ENCODE measurements at places on chromosomes 2 and 18.

DNA sequence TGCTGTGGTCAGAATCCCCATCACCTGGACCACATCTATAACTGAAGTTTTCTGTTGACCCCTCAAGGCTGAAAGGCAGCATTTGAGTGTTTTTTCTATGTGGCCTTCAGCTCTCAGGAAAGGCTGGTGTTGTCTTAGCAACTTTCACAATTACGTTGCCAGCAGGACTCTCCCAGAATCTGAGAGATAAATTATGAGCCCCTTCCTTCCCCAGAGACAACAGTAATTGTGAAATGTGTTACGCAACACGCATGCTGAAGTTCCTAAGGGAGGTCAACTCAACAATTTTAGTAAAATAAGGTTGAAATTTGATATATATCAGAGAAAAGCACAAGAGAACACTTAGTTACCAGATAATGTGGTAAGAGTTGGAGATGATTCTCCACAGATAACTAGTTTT is 216.5 kb upstream of the SLC8A1 start:
- no peak for DNase-seq

DNA sequence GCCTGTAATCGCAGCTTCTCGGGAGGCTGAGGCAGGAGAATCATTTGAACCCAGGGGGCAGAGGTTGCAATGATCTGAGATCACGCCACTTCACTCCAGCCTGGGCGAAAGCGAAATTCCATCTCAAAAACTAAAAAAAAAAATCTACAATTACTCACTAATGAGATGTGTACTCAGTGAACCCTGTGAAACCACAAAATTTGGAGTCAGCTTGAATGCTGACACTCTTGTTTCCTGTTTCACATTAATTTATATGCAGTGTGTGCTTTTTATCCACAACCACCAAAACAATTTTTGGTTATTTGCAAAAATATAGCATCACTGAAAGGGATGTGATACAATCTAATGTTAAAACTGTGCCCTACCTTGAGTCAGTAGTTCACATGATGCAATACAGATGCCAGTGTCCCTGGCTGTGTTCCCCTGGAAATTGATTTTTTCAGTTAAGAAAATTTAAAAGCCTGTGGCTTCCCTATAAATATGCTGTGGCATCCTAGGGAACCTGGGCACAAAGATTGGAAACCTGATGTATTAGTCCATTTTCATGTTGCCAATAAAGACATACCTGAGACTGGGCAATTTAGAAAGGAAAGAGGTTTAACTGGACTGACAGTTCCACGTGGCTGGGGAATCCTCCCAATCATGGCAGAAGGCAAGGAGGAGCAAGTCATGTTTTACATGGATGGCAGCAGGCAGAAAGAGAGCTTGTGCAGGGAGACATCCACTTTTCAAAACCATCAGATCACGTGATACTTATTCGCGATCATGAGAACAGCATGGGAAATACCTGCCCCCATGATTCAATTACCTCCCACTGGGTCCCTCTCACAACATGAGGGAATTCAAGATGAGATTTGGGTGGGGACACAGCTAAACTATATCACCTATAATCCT is 337.5 kb upstream of the NT5C1B start:
- DNase-seq, result no peak

DNA sequence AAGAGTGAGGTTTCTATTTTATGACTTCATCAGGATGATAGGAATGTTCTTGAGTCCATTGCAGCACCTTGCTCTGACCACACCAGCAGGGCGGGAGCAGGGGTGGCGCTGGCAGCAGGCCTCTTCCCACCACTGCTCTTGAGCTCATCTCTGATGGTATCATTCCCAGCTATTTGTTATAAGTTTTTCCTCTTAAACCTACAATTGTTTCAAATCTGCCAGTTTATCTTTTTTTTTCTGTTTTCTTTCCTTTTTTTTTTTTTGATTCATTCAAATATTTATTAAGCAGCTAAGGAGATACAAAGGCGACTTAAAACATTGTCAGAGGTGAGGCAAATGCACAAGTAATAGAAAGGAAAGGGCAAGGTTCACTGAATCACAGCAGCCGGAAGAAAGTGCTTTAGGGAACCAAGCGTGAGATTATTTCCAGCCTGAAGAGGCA is 28.7 kb downstream of the NIFK start:
- no peak for DNase-seq

GRCh38 chr2:239750929-239751678 is 274.0 kb downstream of the NDUFA10 start:
- DNase-seq, result no peak

DNA sequence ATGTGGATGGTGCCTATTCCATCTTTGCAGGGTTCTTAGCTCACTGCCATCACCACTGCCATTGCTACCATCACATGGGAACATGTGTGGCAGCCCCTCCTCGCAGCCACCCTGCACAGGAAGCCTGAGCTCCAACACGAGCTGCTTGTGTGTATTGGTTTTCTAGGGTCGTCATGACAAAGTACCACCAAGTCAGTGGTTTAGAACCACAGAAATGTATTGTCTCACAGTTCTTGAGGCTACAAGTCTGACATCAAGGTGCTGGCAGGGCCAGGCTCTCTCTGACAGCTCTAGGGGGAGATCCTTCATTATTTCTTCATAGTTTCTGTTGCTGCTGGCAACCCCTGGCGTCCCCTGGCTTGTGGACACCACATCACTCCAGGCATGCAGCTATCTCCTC is 10.3 kb upstream of the IL1R2 start:
- DNase-seq, result no peak

DNA sequence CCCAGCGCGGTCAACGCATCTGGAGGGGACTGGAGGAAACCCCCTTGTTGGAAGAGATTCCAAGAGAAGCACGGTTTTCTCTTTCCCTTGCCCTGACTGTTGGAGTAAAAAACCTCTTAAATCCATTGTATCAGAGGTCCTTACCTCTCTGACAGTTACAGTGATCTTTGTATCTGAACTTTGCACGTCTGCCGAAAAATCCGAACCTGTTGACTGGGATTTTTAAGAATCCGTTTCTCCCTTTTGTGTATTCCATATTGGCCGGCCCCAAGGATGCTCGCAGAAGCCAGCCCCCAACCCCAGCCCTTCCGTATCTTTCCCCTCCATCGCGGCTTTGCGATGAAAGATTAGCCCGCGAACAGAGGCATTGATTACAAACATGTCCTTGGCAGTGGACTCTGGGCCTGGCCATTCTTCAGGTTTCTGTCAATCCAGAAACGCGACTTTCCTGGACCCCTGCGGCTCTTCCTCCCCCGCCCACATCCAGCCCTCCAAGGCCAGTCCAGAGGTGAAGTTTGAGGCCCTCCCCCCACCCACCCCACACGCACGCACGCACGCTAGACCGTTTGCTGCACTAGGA is 4.6 kb upstream of the DLX1 start:
- no peak for DNase-seq

DNA sequence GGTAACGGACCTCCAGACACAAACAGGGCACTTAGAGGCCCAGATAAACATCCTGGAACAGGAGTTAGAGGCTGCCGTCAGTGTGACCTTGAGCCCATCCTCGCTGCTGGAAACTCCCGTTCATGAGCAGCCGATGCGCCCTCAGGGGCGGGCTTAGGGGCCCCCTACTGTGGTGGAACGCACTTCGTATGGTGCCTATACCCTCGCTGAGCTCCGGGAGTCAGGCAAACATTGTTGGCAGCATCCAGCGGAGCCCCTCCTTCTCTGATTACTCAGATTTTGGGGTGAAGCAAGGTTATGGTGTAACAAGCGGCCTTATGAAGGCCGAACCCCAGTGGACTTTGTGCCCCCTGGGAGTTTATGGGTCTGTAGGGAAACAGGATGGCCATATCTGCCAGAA is 205.3 kb upstream of the SYT4 start:
- DNase-seq, result no peak

GRCh38 chr2:47211497-47212011 is 56.4 kb upstream of the STPG4 start:
- DNase-seq, result no peak

DNA sequence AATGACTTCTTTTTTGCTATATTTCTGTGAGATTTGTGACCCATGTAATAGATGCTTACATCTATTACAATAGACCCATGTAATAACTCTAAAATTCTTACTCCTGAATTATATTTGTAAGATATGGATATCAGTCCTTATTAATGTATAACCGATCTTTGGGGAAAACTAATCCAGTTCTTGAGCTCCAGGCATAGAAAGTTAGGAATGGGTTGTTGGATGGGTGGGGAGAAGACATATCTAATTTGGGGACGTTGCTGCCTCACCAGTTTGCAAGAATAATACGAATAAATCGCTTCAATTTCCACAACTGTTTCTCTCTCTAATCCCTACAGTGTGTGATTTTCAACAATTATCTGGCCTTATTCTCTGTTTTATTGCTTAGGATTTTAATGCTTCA is 13.5 kb downstream of the CAVIN2 start:
- no peak for DNase-seq

DNA sequence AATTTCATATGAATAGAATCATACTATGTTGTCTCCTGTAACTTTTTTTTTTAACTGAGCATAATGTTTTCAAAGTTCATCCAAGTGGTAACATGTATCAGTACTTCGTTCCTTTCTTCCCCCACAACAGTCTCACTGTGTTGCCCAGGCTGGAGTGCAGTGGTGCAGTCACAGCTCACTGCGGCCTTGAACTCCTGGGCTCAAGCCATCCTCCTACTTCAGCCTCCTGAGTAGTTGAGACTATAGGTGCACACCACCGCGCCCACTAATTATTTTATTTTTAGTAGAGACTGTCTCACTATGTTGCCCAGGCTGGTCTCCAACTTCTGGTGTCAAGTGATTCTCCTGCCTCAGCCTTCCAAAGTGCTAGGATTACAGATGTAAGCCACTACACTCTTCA is 23.4 kb upstream of the TET3 start:
- DNase-seq, result no peak

DNA sequence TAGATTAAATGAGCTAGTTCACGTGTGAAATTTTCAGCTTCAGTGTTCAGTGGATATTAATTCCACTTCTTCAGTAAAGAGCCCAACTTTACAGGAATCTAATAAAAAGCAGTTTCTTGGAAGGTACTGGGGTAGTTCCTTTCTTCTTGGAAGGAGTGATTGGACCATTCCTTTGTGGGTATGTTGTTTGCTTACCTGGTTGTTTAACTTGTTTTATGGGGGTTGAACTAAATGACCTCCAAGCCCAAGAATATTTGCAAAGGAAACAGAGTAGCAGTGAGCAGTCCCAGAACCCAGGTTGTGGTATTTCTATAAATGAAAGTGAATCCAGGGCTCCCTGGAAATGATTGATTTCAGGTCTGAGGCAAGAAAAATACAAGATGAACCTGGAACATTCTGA is 31.4 kb downstream of the KCNJ13 start:
- no peak for DNase-seq

- peak; percentile 41 for DNase-seq
Observed at GRCh38 chr2:197707316-197708213, 2.4 kb downstream of the MARS2 start.

DNA sequence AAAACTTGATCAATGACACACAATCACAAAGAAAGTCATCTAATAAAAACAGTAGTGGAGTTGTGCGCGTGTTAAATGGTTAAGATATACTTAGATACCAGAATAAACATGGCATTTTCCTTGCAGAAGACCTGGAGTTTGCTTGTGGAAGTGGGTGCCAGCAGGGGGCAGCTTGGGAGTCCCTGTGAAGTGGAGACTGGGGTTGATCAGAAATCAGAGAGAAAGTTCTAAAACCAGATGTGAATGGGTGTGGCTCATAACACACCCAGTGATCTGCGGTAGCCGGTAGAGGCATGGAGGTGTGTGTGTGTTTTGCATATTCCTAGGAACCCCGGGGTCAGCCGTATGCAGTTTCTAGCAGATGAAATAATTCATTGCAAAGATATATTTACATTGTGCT is 300.1 kb upstream of the TRIB2 start:
- DNase-seq, result peak; percentile 79

- no peak for DNase-seq
Observed at GRCh38 chr2:240985881-240986786, 12.3 kb upstream of the SNED1 start.

DNA sequence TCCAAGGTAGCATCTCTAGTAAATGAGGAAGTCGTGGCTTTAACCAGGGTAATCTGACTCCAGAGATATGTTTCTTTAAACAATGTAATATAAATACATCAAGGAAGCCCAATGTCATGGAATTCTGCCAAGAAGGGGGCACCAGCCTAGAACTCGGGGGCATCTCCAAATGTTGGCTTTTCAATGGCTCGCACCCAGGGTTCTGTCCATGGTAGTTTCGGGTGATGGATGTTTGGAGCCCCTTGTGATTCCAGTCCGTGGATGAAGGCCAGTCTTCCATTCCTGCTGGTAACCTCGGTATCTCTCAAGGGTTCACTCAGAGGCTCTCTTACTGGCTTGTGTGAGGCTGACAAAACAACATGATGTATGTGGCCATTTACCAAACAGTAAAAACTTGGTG is 91.7 kb upstream of the SPHKAP start:
- no peak for DNase-seq

- no peak for DNase-seq
Observed at GRCh38 chr18:11951390-11951851, 29.9 kb upstream of the IMPA2 start.

GRCh38 chr2:147204102-147204501 is 640.7 kb upstream of the ACVR2A start:
- no peak for DNase-seq

DNA sequence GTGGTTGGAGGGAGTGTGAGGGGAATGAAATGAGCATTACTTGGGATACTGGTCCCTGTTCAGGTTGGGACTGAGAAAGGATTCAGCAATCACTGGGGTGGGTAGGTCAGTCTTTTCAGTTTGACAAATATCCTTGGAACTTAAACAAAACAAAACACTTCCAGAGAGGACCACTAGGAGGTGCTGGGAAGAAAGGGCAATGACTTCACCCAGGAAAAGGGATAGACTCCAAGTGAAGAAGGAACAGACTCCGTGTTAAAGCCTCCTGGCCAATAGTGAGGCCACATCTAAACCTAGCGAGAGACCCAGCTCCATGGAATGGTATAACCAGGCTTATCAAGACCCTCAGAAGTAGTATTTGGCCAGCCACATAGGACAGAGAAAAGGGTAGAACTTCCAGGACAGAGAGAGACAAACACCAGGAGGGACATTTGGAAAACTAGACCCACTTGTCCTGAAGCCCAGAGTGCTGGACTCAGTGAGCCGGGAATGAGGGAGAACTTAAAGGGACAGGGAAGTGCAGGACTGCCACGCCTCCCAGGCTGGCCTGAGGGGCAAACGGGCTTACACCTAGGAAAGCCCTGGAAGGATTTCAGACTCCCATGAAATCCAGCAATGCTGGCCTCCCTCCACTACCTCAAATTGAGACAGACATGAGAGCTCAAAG is 19.6 kb upstream of the KCNG3 start:
- peak; percentile 26 for DNase-seq
